Heart right ventricle (tissue), 16 donors: ENCODE measurements at places on chromosomes 7 and 10. TPM values are rescaled to one million over a fixed set of nuclear protein-coding genes. Genes with fewer than 3 reads are reported as not detected.

The PSD gene
- total RNA-seq = 1.2 TPM

DNA sequence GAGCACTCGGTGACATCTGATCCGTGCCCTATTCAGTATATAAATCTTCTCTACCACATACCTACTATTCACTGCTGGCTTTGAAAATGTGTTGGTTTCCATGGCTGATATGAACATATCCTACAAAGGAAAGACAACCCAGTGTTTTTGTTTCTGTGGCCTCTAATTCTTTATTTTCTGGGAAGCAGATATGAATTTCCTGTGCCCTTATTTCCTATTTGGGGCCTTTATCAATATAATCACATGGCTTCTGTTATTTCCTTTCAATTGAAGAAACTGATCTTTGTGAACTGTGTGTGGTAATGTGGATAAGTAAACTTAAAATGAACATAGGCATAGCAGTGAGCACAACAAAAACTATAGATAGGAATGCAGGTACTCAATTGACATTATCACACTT is 10.6 kb downstream of the CCNJ start:
- no peaks in the 10 kb centered on the region for H3K27me3 ChIP-seq
- DNase-seq = no peak
- no peak overlapping the region for H3K27ac ChIP-seq
- H3K36me3 ChIP-seq = peaks cover 44% of the 10 kb centered on the region

GRCh38 chr10:130212746-130213145 is 76.6 kb downstream of the GLRX3 start:
- no peak overlapping the region for H3K27ac ChIP-seq
- H3K27me3 ChIP-seq = no peaks in the 10 kb centered on the region
- no peak overlapping the region for H3K4me3 ChIP-seq
- DNase-seq = no peak
- H3K36me3 ChIP-seq = no peaks in the 10 kb centered on the region

GRCh38 chr10:118955531-118955930 is 74.0 kb upstream of the NANOS1 start:
- no peak for DNase-seq
- H3K4me1 ChIP-seq = peaks cover 22% of the 10 kb centered on the region
- H3K36me3 ChIP-seq = no peaks in the 10 kb centered on the region
- H3K27ac ChIP-seq = no peak overlapping the region

The LIPJ gene
- total RNA-seq = 0.39 TPM

DNA sequence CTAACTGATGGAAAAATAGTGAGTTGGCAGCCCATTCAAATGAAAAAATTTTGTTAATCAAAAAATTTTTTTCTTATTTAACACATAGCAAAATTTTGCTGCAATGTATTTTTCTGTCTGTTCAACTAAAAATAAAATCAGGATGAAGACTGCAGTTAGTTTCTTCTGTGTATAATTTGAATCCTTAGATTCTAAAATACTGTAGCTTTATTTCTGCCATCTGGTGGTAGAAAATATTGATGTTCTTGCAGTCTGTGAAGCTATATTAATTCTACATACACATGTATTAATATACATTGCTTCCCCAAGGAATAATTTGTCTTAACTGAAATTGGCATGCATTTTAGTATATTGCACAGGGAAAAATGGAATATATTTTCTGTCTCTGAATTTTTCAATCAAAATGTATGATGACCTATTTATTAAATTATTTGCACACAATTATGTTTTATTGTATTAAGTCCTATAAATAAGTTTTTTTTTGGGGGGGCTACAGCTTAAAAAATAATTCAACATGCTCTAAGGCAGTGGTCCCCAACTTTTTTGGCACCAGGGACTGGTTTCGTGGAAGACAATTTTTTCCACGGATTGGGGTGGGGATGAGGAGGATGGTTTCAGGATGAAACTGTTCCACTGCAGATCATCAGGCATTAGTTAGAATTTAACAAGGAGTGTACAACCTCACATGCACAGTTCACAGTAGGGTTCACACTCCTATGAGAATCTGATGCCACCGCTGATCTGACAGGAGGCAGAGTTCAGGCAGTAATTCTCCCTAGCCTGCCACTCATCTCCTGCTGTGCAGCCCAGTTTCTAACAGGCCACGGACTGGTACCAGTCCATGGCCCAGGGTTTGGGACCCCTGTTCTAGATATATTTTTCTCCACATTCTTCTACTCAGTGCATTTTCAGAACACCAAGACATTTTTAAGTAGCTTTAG is 119.4 kb downstream of the GNAT3 start:
- H3K27ac ChIP-seq = no peak overlapping the region
- no peaks in the 10 kb centered on the region for H3K36me3 ChIP-seq
- H3K4me3 ChIP-seq = no peak overlapping the region

DNA sequence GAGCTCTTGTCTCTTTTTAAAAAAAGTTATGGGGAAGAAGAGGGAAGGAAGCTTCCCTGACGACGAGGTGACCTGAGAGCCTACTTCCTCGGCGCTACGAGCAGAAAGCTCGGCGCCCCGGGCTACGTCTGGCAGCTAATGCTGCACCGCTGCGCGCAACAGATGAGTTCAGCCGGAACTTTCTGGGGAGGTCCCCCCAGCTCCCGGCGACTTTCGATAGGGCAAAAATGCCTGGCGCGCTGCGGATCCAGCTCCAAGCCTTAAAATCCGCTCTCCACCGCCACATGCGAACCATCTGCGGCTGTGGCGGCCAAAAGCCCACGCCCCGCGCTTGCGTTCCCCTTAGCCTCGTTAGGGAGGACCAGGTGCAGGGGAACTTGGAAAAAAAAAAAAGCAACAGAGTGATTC is 621 bp downstream of the P4HA1 start:
- H3K4me3 ChIP-seq = peak overlapping the region; percentile 81
- no peaks in the 10 kb centered on the region for H3K27me3 ChIP-seq
- H3K27ac ChIP-seq = peak overlapping the region; percentile 97
- peak; percentile 54 for DNase-seq
- H3K36me3 ChIP-seq = no peaks in the 10 kb centered on the region
- peaks cover 31% of the 10 kb centered on the region for H3K4me1 ChIP-seq

The HMX3 gene
- not detected for total RNA-seq

- H3K36me3 ChIP-seq = no peaks in the 10 kb centered on the region
- peak overlapping the region; percentile 86 for H3K27ac ChIP-seq
- H3K4me3 ChIP-seq = peak overlapping the region; percentile 85
- H3K27me3 ChIP-seq = no peaks in the 10 kb centered on the region
- H3K4me1 ChIP-seq = peaks cover 60% of the 10 kb centered on the region
These were observed 3.1 kb downstream of the FLNC start for GRCh38 chr7:128833148-128833945.

The FFAR4 gene
- 0.11 TPM for total RNA-seq

DNA sequence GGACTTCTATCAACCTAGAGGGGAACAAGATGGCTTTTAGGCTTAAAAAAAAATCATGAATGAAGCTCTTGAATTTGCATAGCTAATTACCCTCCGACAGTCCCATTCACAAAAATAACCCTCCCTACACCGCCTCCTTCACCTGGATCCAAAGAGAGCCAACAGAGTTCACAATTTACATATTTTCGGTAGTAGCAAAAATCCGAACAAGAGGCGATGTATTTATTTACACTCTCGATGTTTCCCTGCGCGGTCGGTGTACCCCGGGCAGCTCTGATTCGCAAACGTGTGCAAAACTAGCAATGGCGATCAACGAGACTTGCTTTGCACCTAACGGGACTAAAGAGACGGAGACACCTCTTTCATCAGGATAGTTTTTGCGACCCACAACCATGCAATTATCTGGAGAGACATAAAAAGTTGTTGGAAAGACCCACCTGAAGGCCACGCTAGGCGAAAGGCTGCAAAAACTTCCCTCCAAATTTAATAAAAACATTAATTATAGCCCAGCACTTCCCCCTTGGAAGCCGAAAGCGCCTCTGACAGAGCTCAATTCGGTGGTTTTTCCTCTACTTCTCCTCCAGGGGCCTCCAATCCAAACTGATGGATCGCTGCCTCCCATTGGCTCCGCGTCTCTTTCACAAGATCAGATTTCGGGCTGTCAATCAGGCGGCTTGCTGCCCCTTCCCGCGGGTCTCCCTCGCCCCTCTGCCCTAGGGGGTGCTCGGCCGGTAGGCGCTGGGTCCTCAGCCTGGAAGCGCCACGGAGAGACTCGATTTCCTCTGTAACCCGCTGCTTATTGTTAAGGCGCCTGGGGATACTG is at the start of gene ETV1:
ETV1 (minus strand) TSS at position 541 of the 823 bp plus-strand sequence. CDS start 614 bp downstream, outside the sequence.
- peaks cover 29% of the 10 kb centered on the region for H3K4me1 ChIP-seq
- no peaks in the 10 kb centered on the region for H3K27me3 ChIP-seq
- H3K27ac ChIP-seq = peak within 1 kb of the TSS; percentile 83

DNA sequence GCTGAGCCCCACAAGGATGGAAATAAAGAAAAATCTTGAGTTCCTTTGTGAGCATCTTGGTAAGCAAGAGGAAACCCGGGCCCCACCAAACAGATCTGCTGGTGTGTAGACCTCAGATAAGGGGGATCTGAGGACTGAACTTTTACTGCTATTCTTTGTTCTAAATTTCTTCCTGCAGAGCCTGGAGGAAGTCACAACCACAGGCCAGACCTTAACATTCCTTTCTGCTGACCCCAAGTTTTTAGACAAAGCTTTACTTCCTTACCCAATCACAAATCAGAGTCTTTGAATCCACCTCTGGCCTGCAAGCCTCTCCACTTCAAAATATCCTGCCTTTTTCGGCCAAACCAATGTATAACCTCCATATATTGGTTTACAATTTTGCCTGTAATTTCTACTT is 352.6 kb upstream of the AUTS2 start:
- H3K27me3 ChIP-seq = no peaks in the 10 kb centered on the region
- no peaks in the 10 kb centered on the region for H3K4me1 ChIP-seq
- no peak for DNase-seq
- no peak overlapping the region for H3K27ac ChIP-seq
- no peak overlapping the region for H3K4me3 ChIP-seq

The CYP3A5 gene
- total RNA-seq = not detected

DNA sequence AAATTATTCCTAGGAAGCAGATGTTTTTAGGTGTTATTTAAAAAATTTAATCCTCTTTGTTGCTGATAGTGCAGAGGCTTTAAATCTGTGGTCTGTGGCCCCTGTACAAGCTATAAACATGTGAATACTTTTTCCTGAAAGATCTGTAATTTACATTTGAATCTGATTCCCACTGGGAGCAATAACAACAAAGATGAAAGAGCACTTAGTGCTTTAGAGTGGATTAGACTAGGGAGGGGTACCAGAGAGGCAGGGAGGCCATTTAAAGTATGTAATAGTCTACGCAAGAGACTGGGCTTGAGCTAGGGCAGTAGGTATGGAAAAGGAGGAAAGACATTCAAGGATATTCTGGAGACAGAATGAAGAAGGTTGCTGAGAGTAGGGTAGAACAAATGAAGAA is 19.1 kb downstream of the BTRC start:
- H3K36me3 ChIP-seq = no peaks in the 10 kb centered on the region
- H3K27ac ChIP-seq = no peak overlapping the region
- H3K27me3 ChIP-seq = no peaks in the 10 kb centered on the region

The ZNF438 gene
- 14.2 TPM for total RNA-seq

DNA sequence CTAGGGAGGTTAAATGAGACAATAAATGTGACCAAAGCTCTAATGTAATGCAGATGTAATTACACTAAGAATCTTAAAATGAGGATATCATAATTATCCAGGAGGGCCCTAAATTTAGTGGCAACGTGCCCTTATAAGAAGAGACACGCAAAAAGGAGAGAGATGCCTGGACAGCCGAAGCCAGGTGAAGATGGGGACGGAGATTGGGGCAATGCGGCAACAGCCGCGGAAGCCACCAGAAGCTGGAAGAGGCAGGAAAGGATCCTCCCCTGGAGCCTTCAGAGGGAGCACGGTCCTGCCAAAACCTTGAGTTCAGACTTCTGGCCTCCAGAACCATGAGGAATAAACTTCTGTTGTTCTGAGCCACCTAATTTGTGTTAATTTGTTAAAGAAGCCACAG is 25.3 kb upstream of the C10orf71 start:
- no peaks in the 10 kb centered on the region for H3K27me3 ChIP-seq
- DNase-seq = no peak
- no peak overlapping the region for H3K4me3 ChIP-seq
- no peak overlapping the region for H3K27ac ChIP-seq
- H3K36me3 ChIP-seq = no peaks in the 10 kb centered on the region
- peaks cover 46% of the 10 kb centered on the region for H3K4me1 ChIP-seq

The SLC18A3 gene
- not detected for total RNA-seq

DNA sequence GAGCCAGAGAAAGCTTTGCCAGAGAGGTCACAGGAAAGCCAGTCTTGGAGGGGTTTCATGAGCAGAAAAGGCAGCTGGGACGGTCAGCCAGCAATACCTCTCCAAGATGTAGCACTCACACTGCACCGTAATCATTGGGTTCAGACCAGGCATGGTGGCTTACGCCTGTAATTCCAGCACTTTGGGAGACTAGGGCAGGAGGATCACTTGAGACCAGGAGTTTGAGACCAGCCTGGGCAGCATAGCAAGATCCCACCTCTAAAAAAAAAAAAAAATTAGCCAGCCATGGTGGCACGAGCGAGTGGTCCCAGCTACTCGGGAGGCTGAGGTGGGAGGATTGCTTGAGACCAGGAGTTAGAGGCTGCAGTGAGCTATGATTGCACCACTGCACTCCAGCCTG is 90.2 kb upstream of the CUX1 start:
- H3K4me1 ChIP-seq = no peaks in the 10 kb centered on the region
- no peaks in the 10 kb centered on the region for H3K36me3 ChIP-seq
- DNase-seq = no peak
- H3K27ac ChIP-seq = no peak overlapping the region
- H3K4me3 ChIP-seq = no peak overlapping the region

- H3K4me3 ChIP-seq = no peak overlapping the region
- H3K4me1 ChIP-seq = peaks cover 34% of the 10 kb centered on the region
- no peaks in the 10 kb centered on the region for H3K36me3 ChIP-seq
- no peak for DNase-seq
- peak overlapping the region; percentile 56 for H3K27ac ChIP-seq
These were observed 61.8 kb downstream of the TACC2 start for GRCh38 chr10:122050811-122051210.

GRCh38 chr10:121838931-121839330 is 88.9 kb downstream of the ATE1 start:
- no peak for DNase-seq
- no peak overlapping the region for H3K27ac ChIP-seq
- no peaks in the 10 kb centered on the region for H3K4me1 ChIP-seq
- no peaks in the 10 kb centered on the region for H3K27me3 ChIP-seq

GRCh38 chr10:76463111-76463510 is 1031.7 kb downstream of the LRMDA start:
- H3K4me3 ChIP-seq = no peak overlapping the region
- DNase-seq = no peak
- no peak overlapping the region for H3K27ac ChIP-seq
- no peaks in the 10 kb centered on the region for H3K36me3 ChIP-seq
- peaks cover 8% of the 10 kb centered on the region for H3K4me1 ChIP-seq

- H3K4me1 ChIP-seq = no peaks in the 10 kb centered on the region
- H3K27ac ChIP-seq = no peak overlapping the region
- peaks cover 14% of the 10 kb centered on the region for H3K27me3 ChIP-seq
- DNase-seq = no peak
- no peak overlapping the region for H3K4me3 ChIP-seq
- no peaks in the 10 kb centered on the region for H3K36me3 ChIP-seq
These were observed 103.1 kb downstream of the PAXIP1 start for GRCh38 chr7:154899862-154900261.
